ENCODE measurements at places on chromosomes 1 and 21. TPM values are rescaled to one million over a fixed set of nuclear protein-coding genes. Genes with fewer than 3 reads are reported as not detected.

Gene ASAP3
- total RNA-seq = 22.5 TPM

Gene ETNK2
- 3.8 TPM for total RNA-seq

Gene FGR
- total RNA-seq = 11.4 TPM

Gene NUAK2
- 1.5 TPM for total RNA-seq

Gene EXTL1
- total RNA-seq = 1.5 TPM

Gene ERICH3
- 0.55 TPM for total RNA-seq

Gene CYP4X1
- total RNA-seq = 0.81 TPM

Gene CLDN19
- total RNA-seq = not detected

Gene FLG2
- total RNA-seq = not detected

Gene GCSAML
- total RNA-seq = not detected

DNA sequence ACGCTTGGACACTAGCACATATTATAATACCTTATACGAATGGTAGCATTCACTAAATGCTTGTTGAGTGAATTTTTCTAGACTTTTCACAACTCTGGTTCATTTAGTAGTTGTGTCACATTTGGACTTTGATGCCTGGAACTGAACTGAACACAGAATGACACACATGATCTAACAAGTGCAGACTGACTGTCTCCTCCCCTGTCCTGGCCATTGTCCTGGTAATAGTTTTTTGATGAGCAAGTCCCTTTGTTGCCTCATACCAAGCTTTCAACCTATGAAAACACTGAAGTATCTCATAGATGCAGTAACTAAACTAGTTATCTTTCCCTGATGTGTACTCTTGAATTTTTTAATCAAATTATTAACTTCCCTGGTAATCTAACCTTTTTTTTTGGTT, 66.4 kb downstream of the LRRC8D start:
- no peaks in the 10 kb centered on the region for H3K36me3 ChIP-seq
- no peak for DNase-seq
- no peaks in the 10 kb centered on the region for H3K27me3 ChIP-seq
- H3K4me3 ChIP-seq = no peak overlapping the region

GRCh38 chr1:38576241-38576640, 283.3 kb downstream of the RRAGC start:
- H3K4me3 ChIP-seq = no peak overlapping the region
- H3K4me1 ChIP-seq = peaks cover 16% of the 10 kb centered on the region
- peak; percentile 50 for DNase-seq

GRCh38 chr1:74946388-74946787, 187.8 kb upstream of the LHX8 start:
- DNase-seq = no peak
- no peaks in the 10 kb centered on the region for H3K4me1 ChIP-seq
- H3K27me3 ChIP-seq = no peaks in the 10 kb centered on the region
- H3K4me3 ChIP-seq = no peak overlapping the region

DNA sequence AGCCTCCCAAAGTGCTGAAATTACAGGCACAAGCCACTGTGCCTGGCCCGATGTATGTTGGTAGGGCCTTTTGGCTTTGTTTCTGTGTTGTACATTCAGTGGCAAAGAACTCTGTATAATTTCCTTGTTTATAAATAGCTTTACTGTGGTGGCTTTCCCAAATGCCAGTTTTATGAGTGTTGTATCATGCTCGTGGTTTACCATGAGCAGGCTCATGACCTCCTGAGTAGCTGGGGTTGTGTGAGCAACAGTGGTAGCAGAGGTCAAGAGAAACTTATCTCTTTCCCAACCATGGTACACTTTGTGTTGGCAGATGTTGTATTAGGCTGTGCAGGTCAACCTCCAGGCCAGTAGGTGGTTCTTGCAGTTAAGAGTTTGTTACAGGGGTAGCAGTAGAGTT, 420.4 kb upstream of the BEND5 start:
- no peaks in the 10 kb centered on the region for H3K36me3 ChIP-seq
- H3K27me3 ChIP-seq = no peaks in the 10 kb centered on the region
- no peak overlapping the region for H3K4me3 ChIP-seq

DNA sequence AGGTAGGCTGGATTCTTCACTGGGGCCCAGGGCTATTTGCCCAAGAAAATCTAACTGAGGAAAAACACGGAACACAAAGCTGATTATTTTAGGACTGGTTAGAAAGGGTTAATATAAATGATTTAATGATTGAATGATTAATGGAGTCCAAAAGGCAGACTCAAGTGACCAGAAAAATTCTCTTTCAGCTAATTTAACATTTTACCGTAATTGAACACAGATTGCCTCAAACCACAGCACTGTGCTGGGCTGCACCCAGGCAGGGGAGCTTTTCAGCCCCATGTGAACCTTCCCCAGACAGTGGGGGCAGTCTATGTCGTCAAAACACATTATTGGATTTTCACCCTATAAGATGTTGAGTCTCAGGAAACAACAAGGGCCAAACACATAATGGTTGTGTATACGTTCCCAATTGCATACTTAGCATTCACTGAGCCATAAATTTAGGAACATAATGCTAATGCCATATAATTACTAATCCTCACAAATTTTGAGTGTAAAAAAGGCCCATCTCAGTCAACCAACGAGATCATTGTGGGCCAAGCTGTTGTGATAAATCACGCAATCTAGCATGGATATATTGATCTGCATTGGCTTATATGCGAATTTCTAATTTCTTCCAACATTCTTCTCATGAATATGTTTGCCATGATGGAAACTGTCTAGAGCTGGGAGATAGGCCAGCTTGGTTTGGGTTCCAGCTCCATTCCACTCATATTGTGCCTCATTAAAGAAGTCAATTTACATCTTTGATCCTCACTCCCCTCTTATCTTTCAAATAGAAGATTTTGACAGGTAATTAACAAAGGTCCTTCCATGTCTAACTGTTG, 27.7 kb downstream of the DSCAM start:
- no peaks in the 10 kb centered on the region for H3K4me1 ChIP-seq
- no peak for DNase-seq
- H3K27me3 ChIP-seq = no peaks in the 10 kb centered on the region
- no peaks in the 10 kb centered on the region for H3K36me3 ChIP-seq

DNA sequence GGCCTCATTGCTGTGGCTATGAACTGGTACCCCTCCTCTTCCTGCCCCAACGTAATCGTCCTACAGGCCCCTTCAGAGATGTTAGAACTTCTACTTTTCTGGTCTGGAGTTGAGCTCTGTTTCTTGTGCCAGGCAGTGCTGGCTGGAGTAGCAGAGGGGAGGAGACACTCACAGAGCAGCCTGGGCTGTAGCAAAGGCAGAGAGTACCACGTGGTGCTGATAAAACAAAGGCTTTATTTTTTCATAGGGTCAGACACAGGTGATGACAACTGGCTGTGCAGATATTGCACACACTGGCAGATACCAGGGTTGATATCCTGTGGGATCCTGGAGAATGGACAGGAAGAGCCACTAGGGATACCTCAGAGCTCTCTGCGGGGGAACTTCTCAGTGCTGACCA, 23.2 kb downstream of the CRCT1 start:
- H3K4me3 ChIP-seq = no peak overlapping the region
- H3K27ac ChIP-seq = no peak overlapping the region
- no peak for DNase-seq

GRCh38 chr1:218350801-218351266, 5.7 kb downstream of the TGFB2 start:
- H3K4me1 ChIP-seq = peaks cover 31% of the 10 kb centered on the region
- H3K27ac ChIP-seq = peak overlapping the region; percentile 89
- peak overlapping the region; percentile 23 for H3K4me3 ChIP-seq
- no peaks in the 10 kb centered on the region for H3K27me3 ChIP-seq

GRCh38 chr1:95223110-95223509, 10.9 kb upstream of the RWDD3 start:
- no peaks in the 10 kb centered on the region for H3K27me3 ChIP-seq
- no peak overlapping the region for H3K4me3 ChIP-seq
- H3K27ac ChIP-seq = no peak overlapping the region
- DNase-seq = no peak
- H3K36me3 ChIP-seq = no peaks in the 10 kb centered on the region

- DNase-seq = peak; percentile 30
- H3K27me3 ChIP-seq = no peaks in the 10 kb centered on the region
- H3K4me1 ChIP-seq = peaks cover 18% of the 10 kb centered on the region
- H3K36me3 ChIP-seq = no peaks in the 10 kb centered on the region
- no peak overlapping the region for H3K4me3 ChIP-seq
- H3K27ac ChIP-seq = no peak overlapping the region
Observed at GRCh38 chr1:234708700-234709395, 98.9 kb upstream of the IRF2BP2 start.

GRCh38 chr1:242800521-242800920, 276.0 kb upstream of the PLD5 start:
- no peaks in the 10 kb centered on the region for H3K4me1 ChIP-seq
- no peak for DNase-seq
- no peak overlapping the region for H3K27ac ChIP-seq
- no peak overlapping the region for H3K4me3 ChIP-seq
- H3K36me3 ChIP-seq = no peaks in the 10 kb centered on the region

DNA sequence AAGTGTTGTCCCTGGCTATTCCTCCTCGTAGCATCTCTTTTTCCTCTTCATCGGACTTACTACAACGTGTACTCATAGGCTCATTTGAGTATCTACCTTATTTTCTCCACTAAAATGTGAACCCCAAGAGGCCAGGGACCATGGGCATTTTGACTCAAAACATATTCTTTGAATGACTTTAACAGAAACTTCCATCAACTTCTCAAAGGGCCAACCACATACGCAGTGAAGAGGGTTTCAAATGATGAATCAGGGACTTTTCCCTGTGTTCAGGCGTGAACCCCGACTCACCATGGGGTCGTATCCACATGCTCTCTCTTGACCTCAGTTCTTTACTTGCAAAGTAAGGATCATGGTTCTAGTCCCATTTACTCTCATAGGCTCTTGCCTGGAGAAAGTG, 20.2 kb upstream of the GPR137B start:
- no peaks in the 10 kb centered on the region for H3K36me3 ChIP-seq
- H3K4me1 ChIP-seq = no peaks in the 10 kb centered on the region
- no peak overlapping the region for H3K27ac ChIP-seq

- H3K4me3 ChIP-seq = no peak overlapping the region
- no peaks in the 10 kb centered on the region for H3K27me3 ChIP-seq
- DNase-seq = no peak
- H3K36me3 ChIP-seq = no peaks in the 10 kb centered on the region
- H3K4me1 ChIP-seq = no peaks in the 10 kb centered on the region
Observed at GRCh38 chr1:185338719-185339622, 21.9 kb upstream of the IVNS1ABP start.

DNA sequence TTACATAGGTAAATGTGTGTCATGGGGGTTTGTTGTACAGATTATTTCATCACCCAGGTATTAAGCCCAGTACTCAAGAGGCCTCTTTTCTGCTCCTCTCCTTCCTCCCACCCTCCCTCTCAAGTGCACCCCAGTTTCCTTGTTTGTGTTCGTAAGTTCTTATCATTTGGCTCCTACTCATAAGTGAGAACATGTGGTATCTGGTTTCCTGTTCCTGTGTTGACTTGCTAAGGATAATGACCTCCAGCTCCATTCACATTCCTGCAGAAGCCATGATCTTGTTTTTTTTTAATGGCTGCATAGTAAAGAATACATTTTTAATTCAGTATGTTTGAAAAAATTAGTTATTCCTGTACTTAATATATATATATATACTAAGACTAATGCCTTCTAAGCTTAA, 107.7 kb downstream of the CLDN17 start:
- H3K36me3 ChIP-seq = no peaks in the 10 kb centered on the region
- no peak overlapping the region for H3K27ac ChIP-seq
- no peaks in the 10 kb centered on the region for H3K4me1 ChIP-seq
- H3K27me3 ChIP-seq = no peaks in the 10 kb centered on the region
- no peak overlapping the region for H3K4me3 ChIP-seq

DNA sequence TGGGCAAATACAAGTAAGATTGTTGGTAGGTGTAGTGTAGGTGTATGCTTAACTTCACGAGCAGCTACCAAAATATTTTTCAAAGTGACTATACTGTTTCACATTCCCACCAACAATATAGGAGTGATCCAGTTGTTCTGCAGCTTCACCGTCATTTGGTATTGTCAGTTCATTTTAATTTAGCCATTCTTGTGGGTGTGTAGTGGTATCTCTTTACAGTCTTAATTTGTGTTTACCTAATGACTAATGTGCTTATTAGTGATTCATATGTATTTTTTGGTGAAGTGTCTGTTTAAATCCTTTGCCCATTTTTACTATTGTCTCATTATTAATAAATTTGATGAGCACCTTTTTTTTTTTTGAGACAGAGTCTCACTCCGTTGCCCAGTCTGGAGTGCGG, 35.4 kb downstream of the RCSD1 start:
- no peaks in the 10 kb centered on the region for H3K36me3 ChIP-seq
- H3K27me3 ChIP-seq = no peaks in the 10 kb centered on the region
- peaks cover 5% of the 10 kb centered on the region for H3K4me1 ChIP-seq
- H3K27ac ChIP-seq = no peak overlapping the region

DNA sequence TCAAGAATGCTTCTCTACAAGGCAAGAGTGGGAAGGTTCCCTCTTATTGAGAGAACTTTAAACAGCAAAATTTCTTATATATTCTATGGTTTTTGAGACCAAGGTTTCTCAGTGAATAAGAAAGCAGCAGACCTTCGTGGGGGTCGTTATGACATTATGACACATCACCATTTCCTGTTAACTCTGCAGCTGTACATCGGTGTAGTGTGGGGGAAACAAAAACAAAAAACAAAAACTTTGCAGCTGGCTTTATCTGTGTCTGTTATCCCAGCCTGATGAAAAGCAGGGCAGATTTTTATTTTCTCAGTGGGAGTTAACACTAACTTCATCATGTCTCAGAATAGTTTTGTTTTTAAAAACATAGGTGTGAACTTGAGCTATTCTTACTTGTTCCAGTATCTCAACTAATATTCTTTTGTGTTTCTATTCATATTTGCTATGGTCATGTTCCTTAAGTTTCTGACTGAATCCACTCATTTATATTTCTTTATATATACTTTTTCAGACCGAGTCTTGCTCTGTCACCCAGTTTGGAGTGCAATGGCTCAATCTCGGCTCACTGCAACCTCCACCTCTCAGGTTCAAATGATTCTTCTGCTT, 2.1 kb downstream of the SDE2 start:
- H3K4me1 ChIP-seq = peaks cover 32% of the 10 kb centered on the region
- H3K27me3 ChIP-seq = no peaks in the 10 kb centered on the region
- H3K36me3 ChIP-seq = peaks cover 29% of the 10 kb centered on the region
- no peak overlapping the region for H3K4me3 ChIP-seq
- no peak overlapping the region for H3K27ac ChIP-seq
- no peak for DNase-seq

GRCh38 chr1:65948609-65949229, 156.0 kb downstream of the PDE4B start:
- no peak overlapping the region for H3K27ac ChIP-seq
- no peak overlapping the region for H3K4me3 ChIP-seq
- H3K27me3 ChIP-seq = no peaks in the 10 kb centered on the region
- H3K36me3 ChIP-seq = no peaks in the 10 kb centered on the region
- no peak for DNase-seq
- peaks cover 12% of the 10 kb centered on the region for H3K4me1 ChIP-seq

DNA sequence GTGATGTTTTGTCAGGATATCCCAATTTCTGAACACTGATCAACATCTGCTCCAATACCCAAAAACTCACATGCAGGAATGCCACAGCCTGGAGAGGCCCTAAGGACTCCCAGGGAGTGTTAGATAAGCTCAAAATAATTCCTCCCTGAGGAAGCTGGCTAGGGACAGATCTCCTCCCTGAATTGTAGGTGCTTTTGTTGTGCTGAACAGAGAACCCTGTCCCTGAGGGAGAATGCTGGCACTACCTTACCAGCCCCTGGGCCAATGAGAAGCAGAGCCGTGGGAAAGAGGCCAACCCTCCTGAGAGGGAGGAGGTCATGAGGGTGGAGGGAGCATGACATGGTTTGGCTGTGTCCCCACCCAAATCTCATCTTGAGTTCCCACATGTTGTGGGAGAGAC, 73.6 kb upstream of the PTGFRN start:
- no peaks in the 10 kb centered on the region for H3K4me1 ChIP-seq
- no peak overlapping the region for H3K27ac ChIP-seq
- no peaks in the 10 kb centered on the region for H3K36me3 ChIP-seq

GRCh38 chr1:107633596-107633995, 331.4 kb downstream of the VAV3 start:
- DNase-seq = no peak
- H3K36me3 ChIP-seq = no peaks in the 10 kb centered on the region
- no peaks in the 10 kb centered on the region for H3K4me1 ChIP-seq
- H3K27ac ChIP-seq = no peak overlapping the region
- H3K27me3 ChIP-seq = no peaks in the 10 kb centered on the region
- H3K4me3 ChIP-seq = no peak overlapping the region

Measured in sigmoid colon (tissue), 7 donors.